Retinal pigment epithelial cell (primary cell): ENCODE measurements at places on chromosomes 7 and 10.

- DNase-seq = no peak
Measured at GRCh38 chr10:113060201-113061053, 110.4 kb downstream of the TCF7L2 start.

DNA sequence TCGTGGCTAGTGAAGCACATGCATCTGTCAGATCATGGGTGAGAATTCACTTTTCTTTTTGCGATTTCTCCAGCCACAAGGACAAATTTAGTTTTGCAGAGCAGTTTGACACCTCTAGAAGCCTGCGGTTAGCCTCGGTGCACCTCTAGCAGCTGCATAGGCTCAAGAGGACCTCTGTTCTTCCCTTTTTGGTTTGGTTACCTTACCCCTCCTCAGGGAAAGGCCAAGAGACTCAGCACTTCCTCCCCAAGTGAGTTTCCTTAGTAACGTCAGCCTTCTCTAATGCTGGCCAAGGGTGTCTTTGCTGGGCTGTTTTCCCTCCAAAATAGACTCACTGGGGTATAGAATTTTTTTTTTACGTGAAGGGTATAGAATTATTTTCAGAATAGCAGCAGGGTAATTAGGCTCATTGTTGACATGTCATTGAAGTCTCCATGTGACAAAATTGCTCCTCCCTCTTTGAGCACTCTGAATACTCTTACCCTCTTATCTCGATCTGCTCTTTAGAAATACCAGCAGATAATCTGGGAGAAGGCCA is 97.8 kb downstream of the AUTS2 start:
- DNase-seq = no peak

DNA sequence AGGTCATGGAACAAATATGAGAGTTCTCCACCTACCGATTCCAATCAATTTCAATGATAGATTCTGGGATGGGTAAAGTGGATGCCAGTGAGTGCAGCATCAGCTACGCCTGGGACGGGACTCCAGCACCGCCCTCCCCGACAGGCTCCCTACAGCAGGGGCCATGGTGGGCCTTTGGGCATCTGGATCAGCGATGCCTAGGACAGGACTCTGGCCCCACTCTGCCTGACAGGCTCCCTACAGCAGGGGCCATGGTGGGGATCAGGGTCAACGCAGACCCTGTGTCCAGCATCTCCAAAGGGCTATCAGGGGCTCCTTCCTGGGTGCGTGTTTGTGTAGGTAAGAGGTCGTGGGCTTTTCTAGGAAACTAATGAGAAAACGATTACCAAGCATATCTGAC is 111.2 kb upstream of the TCERG1L start:
- no peak for DNase-seq

GRCh38 chr10:97701438-97702069 is 12.0 kb upstream of the MARVELD1 start:
- no peak for DNase-seq

DNA sequence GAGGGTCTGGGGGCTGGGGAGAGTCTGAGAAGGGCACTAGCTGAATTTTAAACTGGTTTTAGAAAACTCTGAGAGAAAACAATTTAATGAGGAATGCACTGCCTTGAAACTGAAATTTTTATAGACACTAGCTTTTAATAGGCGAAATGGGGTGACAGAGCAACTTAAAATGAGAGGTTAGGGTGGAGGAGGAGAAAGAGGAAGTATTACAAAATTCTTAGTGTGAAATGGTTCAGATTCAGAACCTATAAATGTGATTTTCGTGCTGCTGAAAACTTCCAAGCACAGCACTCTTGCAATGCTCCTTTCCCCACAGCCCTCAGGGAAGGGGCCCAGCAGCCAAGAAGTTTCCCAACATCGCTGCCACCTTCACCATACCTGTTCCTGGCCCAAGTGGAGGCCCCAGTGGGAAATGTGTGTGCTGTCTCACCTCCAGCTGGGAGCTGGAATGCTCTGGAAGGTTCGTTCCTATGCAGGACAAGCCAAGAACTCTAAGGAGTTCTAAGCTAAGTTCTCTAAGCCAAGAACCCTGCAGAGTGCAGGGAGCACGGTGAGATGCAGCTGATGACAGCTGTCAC is 60.0 kb downstream of the ATXN7L1 start:
- DNase-seq = no peak

GRCh38 chr7:108358553-108358952 is 97.7 kb downstream of the NRCAM start:
- no peak for DNase-seq

GRCh38 chr10:73907841-73908517 is 3.0 kb upstream of the PLAU start:
- no peak for DNase-seq

DNA sequence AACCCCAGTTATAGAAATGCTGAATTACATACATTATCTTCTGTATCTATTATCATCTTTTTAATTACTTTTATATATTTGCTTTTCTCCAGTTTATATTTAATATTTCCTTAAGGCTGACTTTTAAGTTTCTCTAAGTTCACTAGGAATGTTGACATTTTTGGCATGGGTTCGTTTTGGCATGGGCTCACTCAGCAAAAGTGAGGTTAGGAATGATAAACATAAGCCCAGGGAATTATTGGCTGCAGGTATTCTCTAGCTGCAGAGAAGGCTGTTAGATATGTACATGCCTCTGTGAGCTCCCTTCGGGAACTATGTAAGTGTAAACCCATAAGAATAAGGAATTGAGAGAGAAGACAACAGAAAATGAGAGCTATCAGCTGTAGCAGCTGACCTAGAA is 63.6 kb upstream of the RAB18 start:
- no peak for DNase-seq

- no peak for DNase-seq
Measured at GRCh38 chr7:106357675-106358074, 72.9 kb upstream of the NAMPT start.

DNA sequence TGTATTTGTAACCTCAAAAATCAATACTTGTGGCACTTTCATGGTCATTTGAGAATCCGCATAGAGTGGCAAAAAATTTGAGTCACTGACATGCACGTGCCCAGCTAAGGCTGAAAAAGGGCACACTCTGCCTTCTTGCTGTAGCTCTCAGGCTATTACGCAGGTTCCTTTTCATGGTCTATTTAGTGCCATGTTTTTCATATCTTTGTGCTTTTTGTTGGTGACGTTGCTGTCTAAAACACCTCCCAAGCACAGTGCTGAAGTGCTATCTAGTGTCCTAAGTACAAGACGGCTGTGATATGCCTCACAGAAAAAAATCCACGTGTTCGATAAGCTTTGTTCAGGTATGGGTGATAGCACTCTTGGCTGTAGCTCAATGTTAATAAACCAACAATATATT is 50.9 kb downstream of the CREB3L2 start:
- no peak for DNase-seq

DNA sequence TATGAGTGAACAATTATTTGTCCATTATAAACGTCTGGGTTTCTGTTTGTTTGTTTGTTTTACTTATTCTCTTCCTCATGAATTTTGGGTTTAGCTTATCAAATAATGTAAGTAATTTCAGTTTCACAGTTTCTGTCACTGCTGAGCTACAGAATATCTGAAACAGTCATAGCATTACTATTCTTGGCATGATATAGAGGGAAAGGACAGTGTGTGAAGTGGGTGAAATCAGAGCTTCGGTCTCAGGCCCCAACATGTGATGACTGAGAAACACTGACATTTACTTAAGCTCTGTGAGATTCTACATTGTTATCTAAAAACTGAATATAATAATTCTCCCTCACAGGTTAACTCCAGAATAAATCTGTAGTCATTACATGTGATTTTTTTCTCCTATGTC is 8.8 kb upstream of the OR6V1 start:
- DNase-seq = no peak

DNA sequence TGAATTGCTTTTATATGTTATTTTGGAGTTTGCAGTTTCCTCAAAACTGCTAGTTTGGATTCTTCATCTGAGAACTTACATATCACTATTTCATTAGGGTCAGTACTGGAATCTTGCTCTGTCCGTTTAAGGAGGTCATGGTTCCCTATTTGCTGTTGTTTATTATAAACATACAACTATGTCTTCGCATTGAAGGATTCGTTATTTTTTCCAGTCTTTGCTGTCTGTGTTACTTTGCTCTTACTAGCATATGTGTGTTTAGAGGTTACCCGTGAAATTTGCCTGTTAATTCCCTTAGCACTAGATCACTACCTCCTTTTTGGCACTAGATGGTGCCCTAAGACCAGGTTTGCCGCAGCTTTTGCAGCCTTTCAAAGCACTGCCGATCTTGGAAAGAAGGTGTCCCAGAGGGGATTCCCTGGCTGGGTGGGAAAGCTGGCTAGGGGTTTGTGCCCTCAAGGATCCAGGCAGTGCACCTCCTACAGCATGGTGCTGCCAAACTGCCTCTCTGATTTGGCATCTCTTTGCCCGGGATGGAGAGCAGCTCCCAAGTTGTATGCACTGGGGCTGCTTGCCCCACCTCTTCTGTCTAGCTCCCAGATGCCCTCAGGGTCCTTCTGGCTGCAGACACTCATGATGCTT is 103.1 kb upstream of the APBB1IP start:
- DNase-seq = no peak

- no peak for DNase-seq
Measured at GRCh38 chr7:52962402-52963076, 72.9 kb upstream of the POM121L12 start.

DNA sequence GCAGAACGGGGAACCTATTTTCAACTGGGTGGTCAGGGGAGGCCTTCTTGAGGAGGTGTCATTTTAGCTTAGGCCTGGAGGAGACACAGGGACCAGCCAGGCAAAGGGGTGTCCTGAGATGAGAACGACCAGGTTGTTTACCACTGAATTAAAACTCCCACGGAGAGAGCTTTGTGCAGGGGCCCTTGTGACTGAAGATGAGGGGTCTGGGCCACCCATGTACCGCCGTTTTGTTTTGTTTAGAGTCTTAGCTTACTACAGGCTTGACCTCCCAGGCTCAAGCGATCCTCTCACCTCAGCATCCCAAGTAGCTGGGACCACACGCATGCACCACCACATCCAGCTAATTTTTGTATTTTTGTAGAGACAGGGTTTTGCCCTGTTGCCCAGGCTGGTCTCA is 80.4 kb downstream of the FAM171A1 start:
- no peak for DNase-seq

GRCh38 chr10:93224005-93224779 is 150.5 kb downstream of the CYP26A1 start:
- no peak for DNase-seq

DNA sequence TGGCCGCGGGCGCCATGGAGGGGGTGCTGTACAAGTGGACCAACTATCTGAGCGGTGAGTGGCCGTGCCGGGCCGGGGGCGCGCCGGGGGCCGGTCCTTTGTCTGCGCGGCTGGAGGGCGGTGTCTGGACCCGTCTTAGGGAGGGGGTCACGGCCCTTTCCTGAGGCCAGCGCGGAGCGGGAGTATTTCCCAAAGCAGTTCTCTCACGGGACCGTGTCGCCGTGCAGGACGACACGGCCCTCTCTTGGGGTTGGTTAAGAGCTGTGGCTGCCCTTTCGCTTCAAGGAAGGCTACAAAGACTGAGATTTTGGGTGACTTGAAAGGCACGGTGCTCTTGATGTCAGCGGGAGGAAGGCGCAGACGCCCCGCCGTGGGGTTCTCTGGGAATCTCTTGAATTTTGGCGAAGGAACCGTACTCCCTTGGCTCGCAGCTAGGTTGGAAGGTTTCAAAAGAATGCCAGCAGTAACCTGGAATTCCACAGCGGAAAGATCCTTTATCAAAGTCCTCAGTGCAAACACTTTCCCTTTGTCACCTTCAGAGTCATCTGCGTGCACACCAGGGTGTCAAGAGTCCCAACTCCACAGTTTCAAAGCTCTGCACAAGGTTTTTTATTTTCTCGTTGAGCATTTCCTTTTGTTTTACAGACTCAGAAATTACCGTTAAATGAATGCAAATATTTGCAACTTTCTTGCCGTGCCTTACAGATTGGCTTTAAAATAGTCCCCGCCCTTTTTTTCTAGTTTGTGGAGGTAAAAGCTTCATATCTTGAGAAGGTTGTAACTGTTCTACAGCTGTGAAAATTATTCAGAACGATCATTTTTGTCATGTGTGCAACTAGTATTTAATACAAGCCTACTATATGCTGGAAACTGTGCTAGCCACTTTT is 780 bp downstream of the PLEKHA8 start:
- no peak for DNase-seq

GRCh38 chr7:42167631-42168236 is 69.3 kb downstream of the GLI3 start:
- no peak for DNase-seq

DNA sequence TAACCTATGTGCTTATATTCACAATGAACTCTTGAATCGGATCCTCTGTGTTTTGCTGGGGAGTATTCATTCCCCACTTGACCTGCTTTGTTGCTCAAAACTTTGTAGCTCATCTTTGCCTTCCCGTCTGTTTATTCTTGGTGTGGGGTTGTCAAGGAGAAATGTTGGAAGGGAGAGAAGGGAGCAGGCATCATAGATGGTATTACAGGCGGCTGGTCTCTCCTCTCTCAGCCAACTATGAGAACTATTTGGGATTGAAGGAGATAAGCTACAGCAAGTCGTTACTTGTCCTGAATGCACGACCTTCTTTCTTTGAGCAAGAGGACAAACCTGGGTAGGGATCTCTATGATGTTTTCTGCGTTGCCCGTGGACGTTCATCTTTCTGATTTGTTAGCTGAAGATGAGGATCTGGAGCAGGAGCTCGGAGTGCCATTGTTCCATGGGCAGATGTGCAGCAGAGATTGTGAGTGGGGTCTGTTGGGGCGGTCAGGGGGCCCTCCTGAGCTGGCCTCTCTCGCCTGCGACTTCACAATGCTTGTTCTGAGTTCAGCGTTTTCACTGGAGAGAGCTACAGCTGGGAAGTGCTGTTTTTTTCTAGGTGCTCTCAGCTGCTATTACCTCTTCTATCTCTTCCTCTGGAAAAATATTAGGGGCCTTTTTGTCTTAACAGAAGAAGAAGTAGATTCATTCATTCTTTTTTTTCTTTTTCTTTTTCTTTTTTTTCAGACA is 126.9 kb upstream of the KLF6 start:
- DNase-seq = no peak
